Activated CD8-positive, alpha-beta memory T cell treated with anti-CD3 and anti-CD28 coated beads for 48 hours (primary cell): ENCODE measurements at places on chromosomes 7 and 10.

GRCh38 chr10:43227911-43228782, 38.7 kb downstream of the RASGEF1A start:
- no peak for DNase-seq

DNA sequence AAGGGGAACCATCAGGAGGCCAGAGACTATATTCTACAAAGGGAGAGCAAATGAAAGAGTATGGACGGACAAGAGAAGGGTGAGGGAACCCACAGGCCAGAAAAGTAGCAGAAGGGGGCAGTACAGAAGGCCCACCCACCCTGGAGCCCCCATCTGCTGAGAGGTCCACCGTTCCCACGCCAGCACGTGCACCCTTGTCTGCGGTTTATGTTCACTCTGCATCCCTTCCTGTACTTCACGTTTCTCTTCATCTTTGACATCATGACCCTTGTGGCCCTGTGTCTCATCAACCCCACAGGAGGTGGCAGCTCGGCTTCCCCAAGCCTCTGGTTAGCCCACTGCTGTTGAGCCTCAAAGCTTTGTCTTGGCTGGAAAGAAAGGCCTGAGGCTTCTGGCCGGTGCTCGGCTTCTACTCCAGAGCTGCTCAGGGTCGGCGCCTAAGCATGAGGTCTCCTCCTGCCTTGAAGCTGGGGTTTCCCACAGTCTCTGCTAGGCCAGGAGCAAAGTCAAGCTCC, 138.0 kb downstream of the DLG5 start:
- DNase-seq: no peak

GRCh38 chr10:110032801-110033700, 25.3 kb downstream of the ADD3 start:
- no peak for DNase-seq

DNA sequence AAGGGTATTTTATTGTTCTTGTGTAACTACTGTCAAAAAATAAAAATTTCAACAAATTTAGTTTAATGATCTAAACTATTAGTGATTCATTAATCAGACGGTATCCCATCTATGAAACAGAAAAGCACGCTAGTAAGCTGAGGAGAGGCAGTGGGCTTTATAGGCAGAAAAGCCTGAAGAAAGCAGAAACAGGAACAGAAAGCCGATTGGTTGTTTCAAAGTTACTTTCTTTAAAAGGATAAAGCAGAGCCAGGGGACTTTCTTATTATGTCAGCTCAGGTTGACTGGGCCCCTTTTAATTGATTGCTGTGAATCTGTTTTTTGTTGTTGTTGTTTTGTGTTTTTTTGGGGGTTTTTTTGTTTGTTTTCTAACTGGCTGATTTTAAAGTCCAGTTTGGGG, 105.5 kb downstream of the TES start:
- DNase-seq: no peak

- DNase-seq: no peak
Observed at GRCh38 chr7:91657483-91658071, 222.9 kb downstream of the MTERF1 start.

GRCh38 chr10:14543046-14543903, 212.6 kb upstream of the FRMD4A start:
- DNase-seq: no peak

DNA sequence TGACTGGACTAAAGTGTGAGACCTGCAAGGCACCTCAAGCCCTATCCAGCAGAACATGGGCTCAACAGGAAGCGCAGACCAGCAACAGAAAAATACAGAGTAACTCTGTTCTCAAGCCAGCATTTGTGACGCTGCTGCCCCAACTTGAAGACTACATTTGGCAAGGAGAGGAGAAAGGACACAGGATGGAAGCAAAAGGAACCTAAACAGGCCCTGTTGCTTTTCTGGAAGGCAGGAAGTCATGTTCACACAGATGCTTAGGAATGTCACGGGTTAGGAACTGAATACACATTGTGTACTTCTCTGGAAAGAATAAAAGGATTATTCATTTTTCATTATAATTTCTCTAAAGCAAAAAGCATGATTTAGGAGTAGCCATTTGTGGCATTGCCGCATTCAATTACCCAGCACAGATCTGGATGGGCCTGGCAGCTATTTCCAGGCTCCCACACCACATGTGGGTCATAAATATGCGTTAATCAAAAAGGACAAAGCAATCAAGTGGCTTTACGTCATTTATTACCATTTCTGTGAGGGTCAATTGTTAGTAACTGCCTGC, 19.8 kb upstream of the TOMM7 start:
- no peak for DNase-seq

- DNase-seq: peak; percentile 24
Observed at GRCh38 chr7:157411580-157411979, 74.8 kb downstream of the DNAJB6 start.

- no peak for DNase-seq
Observed at GRCh38 chr7:37248396-37248861, 200.2 kb downstream of the ELMO1 start.

- no peak for DNase-seq
Observed at GRCh38 chr10:102122450-102122849, 2.3 kb upstream of the LDB1 start.

GRCh38 chr10:17004801-17005380, 124.7 kb downstream of the CUBN start:
- no peak for DNase-seq

- DNase-seq: no peak
Observed at GRCh38 chr7:44132039-44132438, 8.7 kb upstream of the POLD2 start.

DNA sequence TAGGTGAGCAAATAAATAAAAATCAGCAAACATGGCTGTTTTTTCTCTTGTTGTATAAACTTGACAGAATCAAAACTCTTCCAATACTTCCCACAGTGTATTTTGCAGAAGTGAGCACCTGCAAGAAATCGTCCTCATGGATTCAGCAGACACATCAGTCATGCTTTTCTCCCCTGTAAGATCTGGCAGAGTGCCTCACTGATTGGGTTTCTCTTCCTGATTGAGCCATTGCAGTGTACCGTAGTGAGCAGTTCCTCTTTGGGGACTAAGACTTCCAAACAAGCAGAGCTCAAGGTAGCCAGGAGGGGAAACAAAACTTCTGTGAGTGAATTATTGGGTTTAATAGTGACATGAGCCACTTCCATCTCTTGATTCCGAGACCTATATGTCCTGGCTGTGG, 2.2 kb upstream of the CCDC3 start:
- DNase-seq: no peak

GRCh38 chr10:45380903-45381620, 7.0 kb downstream of the ALOX5 start:
- no peak for DNase-seq

GRCh38 chr10:499991-500390, 189.5 kb downstream of the DIP2C start:
- no peak for DNase-seq

DNA sequence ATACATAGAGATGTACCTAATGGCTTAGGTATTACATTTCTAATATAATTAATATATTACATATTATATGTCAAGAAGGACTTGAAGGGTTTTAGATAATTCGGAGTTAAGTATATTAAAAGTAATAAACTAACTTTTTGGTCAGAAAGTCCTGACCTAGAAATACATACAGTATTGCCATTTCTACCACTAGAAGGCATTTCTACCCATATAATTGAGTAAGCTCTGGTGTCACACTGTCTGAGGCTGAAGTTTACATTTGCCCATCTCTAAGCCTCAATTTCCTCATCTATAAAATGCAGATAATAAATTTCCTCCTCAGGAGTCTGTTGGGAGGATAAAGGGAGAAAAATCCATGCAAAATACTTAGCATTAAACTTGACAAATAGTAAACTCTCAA, 7.1 kb downstream of the FKBP14 start:
- DNase-seq: no peak

GRCh38 chr7:10998996-10999757, 25.5 kb downstream of the PHF14 start:
- DNase-seq: no peak

DNA sequence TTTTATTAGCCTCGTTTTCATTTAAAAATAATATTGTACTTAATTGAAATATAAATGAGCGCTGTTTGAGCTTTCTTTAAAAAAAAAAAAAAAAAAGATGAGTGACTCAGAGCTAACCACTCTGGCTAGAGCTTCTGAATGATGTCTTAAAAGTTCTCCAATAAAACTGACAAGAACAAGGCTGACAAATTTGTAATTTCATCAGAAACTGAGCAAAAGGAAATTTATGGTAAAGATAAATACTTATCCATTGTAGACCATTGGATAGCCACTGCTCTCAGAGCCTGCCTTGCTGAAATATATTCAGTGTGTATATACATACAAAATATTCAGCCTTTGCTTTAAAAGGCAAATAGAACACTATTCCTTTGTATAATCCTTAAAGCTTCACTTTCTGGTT, 91.2 kb upstream of the OIT3 start:
- no peak for DNase-seq

DNA sequence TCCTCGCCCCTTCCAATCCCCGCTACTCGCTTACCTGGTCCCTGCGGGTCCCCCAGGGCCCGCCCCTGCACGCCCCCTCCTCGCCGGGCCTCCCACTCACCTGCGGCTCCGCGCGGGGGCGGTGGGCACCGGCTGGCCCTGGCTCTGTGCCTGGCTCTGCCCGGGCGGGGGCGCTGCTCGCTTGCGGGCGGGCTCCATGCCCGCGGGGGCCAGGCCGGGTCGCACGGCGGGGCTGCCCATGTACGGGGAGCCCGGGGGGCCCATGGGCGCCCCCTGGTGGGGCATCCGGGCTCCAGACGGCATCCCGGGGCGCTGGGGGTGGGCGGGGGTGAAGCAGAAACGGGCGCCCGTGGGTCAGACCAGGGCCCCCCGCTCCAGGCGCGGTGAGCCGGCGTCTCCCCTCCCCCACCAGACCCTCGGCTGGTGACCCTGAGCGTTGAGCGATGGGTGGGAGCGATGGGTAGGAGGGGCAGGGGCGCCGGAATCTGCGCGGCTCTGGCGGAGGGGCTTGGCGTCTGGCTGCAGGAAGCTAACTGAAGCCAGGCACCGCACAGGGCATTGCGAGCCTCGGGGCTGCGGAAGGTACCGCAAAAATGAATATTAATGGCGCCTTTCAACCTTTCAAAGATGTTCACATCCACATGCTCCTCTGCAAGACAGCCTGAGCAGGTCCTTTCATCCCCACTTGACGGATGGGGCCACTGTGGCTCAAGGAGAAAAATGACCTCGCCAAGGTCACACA, 3.0 kb downstream of the SMARCD3 start:
- DNase-seq: peak; percentile 46

DNA sequence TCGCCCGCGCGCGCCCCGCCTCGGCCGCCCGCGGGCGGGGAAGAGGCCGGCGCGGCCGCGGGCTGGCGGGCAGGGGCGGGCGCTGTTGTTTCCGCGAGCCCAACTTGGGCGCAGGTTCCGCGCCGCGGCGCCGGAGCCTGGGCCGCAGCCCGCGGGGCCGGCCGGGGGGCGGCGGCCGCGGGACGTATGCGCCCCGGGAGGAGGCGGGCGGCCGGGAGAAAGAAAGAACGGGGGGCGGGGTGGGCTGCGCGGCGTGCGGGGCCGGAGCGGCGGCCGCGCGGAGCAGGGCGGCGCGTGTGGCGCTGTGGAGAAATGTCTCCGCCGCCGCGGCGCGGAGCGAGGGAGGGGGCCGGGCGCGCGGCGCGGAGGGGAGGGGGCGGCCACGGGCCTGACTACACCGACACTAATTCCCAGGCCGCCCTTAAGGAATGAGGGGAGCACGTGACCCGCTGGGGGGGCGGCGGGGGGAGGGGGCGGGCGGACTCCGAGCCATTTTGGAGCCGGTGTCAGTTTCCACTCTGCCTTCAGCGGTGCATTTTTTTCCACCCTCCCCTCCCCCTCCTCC, at the start of gene BMI1:
TSS of gene BMI1 (plus strand) at position 509 of the 565 bp plus-strand sequence. CDS start 5,351 bp downstream, outside the sequence.
- DNase-seq: no peak

GRCh38 chr7:21916176-21916575, 29.5 kb downstream of the CDCA7L start:
- no peak for DNase-seq

- no peak for DNase-seq
Observed at GRCh38 chr10:7130191-7130911, 280.5 kb downstream of the SFMBT2 start.

- DNase-seq: no peak
Observed at GRCh38 chr10:43292755-43293676, 26.2 kb upstream of the RASGEF1A start.

GRCh38 chr10:71468363-71469094, 71.8 kb downstream of the CDH23 start:
- no peak for DNase-seq

- no peak for DNase-seq
Observed at GRCh38 chr10:91800182-91800581, 2.0 kb downstream of the TNKS2 start.

GRCh38 chr7:2729893-2730716, 42.1 kb downstream of the AMZ1 start:
- DNase-seq: no peak

- DNase-seq: no peak
Observed at GRCh38 chr10:50561266-50561665, 62.5 kb downstream of the SGMS1 start.

- DNase-seq: no peak
Observed at GRCh38 chr10:46248651-46249146, 38.1 kb upstream of the ANTXRL start.

DNA sequence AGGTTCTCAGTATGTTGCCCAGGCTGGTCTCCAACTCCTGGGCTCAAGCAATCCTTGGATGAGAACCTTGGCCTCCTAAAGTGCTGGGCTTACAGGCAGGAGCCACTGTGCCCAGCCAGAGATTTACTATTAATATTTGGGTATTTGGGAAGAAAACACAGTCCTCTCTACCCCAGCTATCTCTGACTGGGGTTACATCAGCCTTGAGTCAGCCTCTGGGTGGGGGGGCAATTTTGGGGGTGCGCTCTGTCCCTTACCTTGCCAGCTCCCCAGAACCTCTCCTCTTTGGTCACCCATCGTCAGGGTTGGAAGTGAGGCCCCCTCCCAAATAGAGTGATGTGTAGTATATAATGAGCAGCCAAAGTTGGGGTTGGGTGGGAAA, 1.8 kb downstream of the MLXIPL start:
- DNase-seq: no peak

- DNase-seq: no peak
Observed at GRCh38 chr7:92158660-92159575, 20.0 kb downstream of the LRRD1 start.

- DNase-seq: no peak
Observed at GRCh38 chr10:26911811-26912461, 51.2 kb upstream of the ABI1 start.

DNA sequence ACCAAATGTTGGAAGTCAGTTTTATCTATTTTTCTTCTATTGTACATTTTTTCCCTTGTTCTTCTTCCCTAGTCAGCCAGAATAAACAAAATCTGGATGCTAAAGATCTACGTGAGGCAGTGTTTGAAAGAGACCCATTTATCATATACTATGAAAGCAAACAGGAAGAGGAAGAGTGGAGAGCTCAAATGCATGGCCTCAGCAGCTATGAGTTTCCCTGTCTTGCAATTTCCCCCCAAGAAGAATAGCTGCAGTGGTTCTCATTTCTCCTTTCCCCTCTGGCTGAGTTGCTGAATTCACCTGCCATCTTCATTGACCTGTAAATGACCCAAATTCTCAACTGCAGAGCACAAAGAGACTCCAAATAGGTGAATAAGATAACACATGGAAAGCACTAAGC, 347.1 kb upstream of the NRP1 start:
- DNase-seq: no peak

DNA sequence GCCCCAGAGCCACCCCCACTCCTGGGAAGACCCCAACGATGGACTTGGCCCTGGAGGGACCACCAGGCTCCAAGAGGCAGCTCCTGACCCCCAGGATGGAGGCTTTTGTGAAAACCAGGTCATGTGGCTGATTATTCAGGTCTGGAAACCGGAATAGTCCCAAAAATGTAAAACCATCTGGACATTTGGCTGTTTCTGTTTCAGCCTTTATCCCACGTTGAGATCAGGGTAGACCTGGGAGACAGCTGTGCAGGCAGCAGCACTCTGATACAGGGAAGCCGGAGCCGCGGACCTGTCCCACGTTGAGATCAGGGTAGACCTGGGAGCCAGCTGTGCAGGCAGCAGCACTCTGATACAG, 7.1 kb upstream of the ADGRA1 start:
- DNase-seq: no peak
